Chondrocyte (in vitro differentiated cells): ENCODE measurements at places on chromosomes 12 and 14. TPM values are rescaled to one million over a fixed set of nuclear protein-coding genes. Genes with fewer than 3 reads are reported as not detected.

DNA sequence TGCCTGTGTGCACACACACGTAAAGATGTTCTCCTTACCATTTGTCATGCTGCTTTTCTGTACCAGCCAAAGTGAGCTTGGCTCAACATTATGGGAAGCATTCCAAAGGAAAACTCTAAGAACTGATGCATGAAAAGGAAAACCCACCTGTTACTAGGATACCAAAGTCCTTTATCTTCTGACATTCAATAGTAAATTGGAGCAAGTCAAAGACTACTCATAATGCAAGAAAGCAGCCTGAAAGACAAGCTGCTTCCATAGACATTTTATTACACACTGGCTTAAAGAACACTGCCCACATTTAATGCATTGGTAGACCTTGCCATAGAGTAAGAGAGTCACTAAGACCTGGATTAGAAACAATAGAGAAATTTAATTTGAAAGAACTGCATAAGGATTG, 159.0 kb downstream of the LRIG3 start:
- no peak for DNase-seq
- no peaks in the 10 kb centered on the region for H3K27me3 ChIP-seq
- no peak overlapping the region for H3K27ac ChIP-seq
- H3K36me3 ChIP-seq, result peaks cover 2% of the 10 kb centered on the region
- H3K4me3 ChIP-seq, result no peak overlapping the region

- no peaks in the 10 kb centered on the region for H3K27me3 ChIP-seq
- H3K4me3 ChIP-seq, result no peak overlapping the region
- H3K36me3 ChIP-seq, result no peaks in the 10 kb centered on the region
Measured at GRCh38 chr12:75452675-75453330, 27.8 kb upstream of the GLIPR1 start.

DNA sequence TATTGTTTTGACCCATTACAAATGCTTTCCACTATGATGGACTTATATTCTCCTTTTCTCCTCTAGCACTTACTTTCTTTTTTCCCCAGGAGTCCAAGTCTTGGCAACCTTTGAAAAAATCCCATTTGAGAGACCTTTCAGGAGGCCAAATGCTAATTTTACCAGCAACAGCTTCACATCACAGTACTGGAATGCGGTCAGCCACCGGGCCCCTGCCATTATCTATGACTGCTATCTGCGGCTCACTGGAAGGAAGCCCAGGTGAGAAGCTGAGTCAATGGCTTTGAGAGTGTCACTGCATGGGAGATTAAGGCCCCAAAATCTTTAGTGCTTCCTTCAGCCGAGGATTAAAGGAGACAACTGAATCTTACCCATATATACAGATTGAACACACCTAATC, 64.2 kb downstream of the ERGIC2 start:
- no peak for DNase-seq
- H3K4me3 ChIP-seq, result no peak overlapping the region
- peaks cover 12% of the 10 kb centered on the region for H3K4me1 ChIP-seq
- no peaks in the 10 kb centered on the region for H3K27me3 ChIP-seq
- H3K27ac ChIP-seq, result no peak overlapping the region
- peaks cover 3% of the 10 kb centered on the region for H3K36me3 ChIP-seq

DNA sequence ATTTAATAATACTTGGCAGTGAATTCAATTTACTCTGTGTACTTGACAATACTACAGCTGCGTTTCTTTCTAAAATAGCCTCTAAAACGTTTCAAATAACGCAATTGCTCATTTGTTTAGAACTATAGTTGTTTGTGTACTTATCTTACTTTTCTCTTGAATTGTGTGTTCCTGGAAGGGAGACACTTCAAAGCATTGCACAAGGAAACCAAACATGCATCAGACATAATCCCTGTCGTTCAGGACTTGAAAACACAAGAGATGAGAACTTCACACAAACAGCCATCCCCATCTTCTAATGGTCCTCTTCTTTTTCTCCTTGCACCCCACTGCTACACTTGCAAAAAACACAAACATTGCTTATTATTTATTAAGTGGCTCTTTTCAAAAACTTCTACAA, 38.5 kb downstream of the PTGER2 start:
- H3K27ac ChIP-seq, result peak overlapping the region; percentile 9
- H3K4me1 ChIP-seq, result peaks cover 68% of the 10 kb centered on the region
- no peak overlapping the region for H3K4me3 ChIP-seq
- H3K36me3 ChIP-seq, result no peaks in the 10 kb centered on the region
- H3K27me3 ChIP-seq, result no peaks in the 10 kb centered on the region

DNA sequence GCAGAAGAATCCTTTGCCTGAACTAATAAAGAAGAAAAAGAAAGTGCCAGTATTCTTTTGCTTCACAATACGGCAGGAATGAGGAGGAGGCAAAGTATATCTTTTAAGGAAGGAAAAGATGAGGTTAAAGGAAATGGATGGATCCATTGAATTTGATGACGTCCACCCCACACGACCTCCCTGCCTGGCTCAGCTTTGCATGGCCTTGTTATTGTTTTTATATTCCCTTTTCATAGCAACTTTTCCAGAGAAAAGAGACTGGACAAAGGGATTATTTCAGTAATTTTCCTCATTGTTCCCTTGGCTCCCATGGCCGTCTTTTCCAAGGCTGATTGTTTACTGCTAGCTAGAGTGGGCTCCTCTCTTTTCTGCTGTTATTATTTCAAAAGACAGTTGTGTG, 123.2 kb upstream of the SEL1L start:
- peaks cover 1% of the 10 kb centered on the region for H3K27me3 ChIP-seq
- no peaks in the 10 kb centered on the region for H3K36me3 ChIP-seq
- H3K4me1 ChIP-seq, result no peaks in the 10 kb centered on the region
- no peak overlapping the region for H3K27ac ChIP-seq
- no peak overlapping the region for H3K4me3 ChIP-seq

- peaks cover 3% of the 10 kb centered on the region for H3K4me1 ChIP-seq
- DNase-seq, result no peak
- no peaks in the 10 kb centered on the region for H3K36me3 ChIP-seq
- peaks cover 14% of the 10 kb centered on the region for H3K27me3 ChIP-seq
- H3K4me3 ChIP-seq, result no peak overlapping the region
Measured at GRCh38 chr12:75087654-75088053, 122.0 kb downstream of the KCNC2 start.

Gene OLR1
- 0.28 TPM in 1 of 3 replicates, not detected in the others for total RNA-seq

Gene GLI1
- 6.2 to 8.3 TPM (median 6.8 TPM) in 3 replicates for total RNA-seq

Gene PPFIA2
- total RNA-seq, result 0.46 to 0.68 TPM in 2 of 3 replicates, not detected in the other

Gene OTUB2
- 0.99 to 2.1 TPM (median 1.9 TPM) in 3 replicates for total RNA-seq
